ENCODE measurements at places on chromosomes 4 and X.
A peak's percentile ranks its signal among the peaks of the same experiment; 100 is the strongest.

DNA sequence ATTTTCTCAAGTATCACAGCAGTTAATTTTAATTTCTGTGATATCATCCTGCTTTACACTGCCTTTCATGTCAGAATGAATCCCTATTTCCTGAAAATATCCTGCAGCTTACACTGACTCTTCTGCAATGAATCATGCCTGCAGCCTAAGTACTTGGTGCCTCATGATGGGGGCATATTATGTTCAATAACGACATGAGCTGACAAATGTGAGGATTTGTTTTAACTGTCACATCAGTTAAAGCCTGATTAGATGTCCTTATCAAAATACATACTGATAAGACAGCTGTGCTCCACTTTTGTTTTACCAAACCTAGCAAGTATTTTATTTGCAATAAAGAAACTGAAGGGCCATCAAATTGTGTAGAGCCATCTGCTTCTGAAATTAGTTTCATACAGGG lies 359.9 kb upstream of the AGA start:
- no peak for DNase-seq

DNA sequence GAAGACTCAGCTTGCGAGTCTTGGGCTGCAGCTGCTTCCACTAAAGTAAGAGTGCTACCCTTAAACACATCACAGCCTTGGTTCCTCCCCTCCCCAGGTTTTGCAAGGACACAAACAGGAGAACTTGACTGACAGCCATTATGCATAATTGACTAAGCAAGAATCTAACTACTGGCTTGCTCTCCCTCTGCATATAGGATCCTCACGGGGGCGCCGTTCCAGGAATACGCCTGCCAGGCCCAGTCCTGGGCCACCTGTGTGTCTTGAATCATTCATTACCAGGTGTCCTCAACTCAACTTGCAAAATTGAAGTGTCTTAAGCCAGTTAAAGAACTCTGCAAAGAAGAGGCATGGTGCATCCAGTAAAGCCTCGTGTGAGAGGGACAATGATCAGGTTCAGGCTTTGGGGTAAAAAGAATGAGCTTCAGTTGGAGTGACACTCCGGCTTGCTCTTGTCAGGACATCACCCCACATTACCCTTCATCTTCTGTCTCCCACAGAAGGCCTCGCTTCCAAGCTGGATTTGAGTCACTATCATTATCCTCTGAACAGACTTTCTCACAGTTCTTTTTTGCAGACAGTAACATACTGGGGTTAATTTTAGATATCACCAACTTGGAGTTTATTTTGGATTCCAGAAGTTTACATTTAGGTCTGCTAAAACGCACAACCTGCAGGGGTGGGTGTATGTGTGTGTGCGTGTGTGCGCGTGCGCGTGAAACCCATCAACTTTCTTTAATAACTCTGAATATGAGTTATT lies 273.5 kb upstream of the HS3ST1 start:
- DNase-seq: no peak

DNA sequence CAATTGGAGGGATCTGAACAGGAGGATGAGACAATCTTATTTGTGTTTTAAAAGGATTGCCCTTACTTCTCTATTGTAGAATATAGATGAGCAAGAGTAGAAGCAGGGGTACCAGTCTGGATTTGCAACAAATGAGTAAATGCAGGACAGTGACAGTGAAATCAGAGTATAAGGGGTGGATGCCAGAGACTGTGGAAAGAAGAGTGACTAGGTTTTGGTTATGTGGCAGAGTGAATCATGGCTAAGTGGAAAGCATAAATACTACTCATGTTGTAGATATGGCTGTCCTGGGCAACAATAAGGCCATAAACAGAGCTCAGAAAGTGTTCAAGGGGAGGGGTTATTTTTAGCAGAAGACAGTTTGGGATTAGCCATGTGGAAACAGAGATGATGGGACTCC lies 6.0 kb upstream of the VSIG4 start:
- no peak for DNase-seq

DNA sequence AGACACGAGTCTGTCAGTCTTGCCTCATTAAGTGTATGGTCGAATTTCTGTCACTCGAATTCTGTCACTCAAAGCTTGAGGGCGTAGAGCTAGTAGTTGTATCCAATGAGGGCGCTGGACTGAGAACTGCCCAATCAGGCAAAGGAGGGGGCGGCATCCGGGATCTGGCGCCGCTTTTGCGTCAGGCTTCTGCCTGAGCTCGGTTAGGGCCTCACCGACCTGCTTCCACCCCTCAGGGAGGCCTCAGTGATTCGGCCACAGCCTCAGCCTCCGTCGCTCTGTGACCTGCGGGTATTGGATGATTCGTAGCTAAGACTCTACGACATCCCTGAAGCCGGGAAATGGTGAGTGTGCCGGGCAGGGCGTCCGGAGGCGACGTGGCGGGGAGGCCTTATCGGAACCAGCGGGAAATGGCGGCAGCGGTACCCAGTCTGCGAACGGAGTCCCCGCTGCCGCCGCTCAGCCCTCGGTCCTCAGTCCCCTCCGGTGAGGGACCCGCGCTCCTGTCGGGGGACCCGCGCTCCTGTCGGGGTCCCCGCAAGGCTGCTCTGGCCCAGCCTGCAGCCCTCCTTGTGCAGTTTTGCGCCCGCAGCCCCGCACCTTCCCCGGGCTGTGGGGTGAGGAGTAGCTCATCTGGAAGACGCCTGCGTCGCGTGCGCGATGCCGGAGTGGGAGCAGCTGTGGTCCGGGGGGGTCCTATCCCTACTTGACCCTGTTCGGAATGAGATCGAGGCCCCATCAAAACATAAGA lies 88.3 kb downstream of the ZNF718 start:
- no peak for DNase-seq

DNA sequence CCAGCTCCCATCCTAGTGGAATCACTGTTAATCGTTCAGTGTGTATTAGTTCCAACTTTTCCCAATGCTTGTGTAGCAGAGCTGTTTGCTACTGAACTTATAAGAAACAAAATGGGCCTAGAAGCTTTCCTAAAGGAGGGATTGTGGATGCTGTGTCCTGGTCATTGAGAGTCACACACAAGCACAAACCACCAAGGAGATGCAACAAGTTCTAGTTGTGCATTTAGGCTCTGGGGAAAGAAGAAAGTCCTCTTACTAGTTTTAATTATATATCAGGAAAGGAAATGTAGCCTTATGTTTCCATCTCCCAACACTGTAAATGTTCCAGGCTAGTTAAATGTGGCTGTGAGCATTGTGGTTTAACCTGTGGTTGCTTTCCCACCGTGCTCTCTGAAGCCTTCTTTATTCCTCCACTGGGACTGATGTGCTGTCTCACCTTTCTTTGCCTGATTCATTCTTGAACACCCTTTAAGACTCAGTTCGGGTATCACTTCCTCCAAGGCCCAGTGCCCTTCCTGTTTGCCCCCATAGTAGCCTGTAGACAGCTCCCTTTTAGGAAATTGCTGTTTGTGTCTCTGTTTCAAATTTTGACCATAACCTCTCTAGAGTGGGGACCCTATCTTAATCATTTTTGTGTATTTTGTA lies 34.3 kb downstream of the ATP10D start:
- no peak for DNase-seq

- no peak for DNase-seq
Measured at GRCh38 chr4:112312610-112313239, 15.6 kb downstream of the ALPK1 start.

DNA sequence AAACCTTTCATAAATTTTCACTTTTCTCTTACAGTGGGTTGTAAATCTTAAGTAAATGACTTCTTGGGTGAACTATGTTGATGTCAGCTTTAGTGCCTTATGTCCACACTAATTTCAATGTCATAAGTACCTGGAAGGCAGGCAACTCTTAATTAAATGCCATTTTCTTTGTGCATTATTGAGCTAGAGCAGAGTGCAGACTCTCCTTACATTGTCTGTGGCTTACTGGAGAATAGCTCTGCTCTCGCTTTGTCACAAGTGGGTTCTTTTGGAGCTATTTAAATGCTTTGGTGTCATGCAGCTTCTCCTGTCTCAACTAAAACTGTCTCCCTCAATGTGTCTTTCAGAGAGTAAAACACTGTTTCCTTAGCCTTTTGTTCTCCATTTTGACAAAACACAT lies 411.6 kb downstream of the STIM2 start:
- DNase-seq: no peak

GRCh38 chrX:71222929-71223328 lies at the start of gene GJB1:
Gene GJB1, plus strand, starts transcription at chrX:71223224. Its CDS starts 484 bp downstream, at chrX:71223708.
- DNase-seq: no peak

DNA sequence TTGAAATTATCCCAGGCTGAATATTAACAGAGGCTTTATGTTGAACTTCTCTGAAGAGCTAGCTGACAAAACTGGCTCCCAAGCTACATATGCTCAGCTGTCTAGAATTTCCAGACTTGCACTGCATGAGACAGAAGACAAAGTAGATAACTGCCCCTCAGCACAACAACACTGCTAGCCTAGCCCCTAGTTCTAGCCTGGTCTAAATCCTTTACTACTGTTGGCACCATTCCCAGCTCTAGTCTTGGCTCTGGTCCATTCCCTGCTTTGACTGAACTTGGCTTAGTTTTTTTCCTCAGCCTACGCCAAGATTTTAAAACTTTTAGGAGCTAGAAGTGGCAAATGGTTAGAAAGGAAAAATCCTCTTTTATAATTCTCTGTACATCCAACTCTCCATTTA lies 7.6 kb upstream of the OPHN1 start:
- DNase-seq: no peak

DNA sequence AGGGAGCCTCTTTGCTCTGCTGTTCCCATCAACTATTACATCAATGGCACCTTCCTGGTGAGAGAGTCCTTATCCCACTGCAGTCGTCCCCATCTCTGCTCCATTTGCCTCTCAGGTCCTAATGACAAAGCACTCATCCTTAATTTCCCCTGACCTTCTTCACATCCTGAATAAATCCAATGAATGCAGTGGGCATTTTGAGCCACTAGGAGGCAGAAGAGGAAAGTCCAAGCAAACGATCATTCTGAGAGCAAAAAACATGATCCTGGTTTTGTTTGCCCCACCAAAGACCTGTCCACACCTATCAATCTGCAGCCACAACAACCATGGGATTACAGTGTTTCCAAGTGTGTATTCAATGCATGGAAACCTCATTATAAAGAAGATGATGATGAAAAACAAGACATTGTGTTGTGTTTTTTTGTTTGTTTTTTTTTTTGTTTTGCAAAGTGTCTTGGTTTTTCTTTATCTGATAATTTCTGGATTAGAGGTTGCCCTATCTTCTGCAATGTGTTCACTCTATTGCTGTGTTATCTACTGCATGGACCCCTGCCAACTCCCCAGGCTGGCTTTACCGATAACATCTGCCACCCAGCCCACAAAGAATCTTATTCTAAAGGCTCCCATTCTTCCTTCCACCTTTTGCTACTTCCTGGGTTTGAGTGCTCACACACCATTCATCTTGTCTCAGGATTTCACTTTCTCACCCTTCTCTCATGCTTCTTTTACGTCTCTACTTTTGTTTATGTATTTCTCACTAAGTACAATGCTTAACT lies 207.2 kb downstream of the NLGN4X start:
- peak; percentile 61 for DNase-seq

GRCh38 chr4:26952891-26953290 lies 92.2 kb downstream of the STIM2 start:
- DNase-seq: no peak

DNA sequence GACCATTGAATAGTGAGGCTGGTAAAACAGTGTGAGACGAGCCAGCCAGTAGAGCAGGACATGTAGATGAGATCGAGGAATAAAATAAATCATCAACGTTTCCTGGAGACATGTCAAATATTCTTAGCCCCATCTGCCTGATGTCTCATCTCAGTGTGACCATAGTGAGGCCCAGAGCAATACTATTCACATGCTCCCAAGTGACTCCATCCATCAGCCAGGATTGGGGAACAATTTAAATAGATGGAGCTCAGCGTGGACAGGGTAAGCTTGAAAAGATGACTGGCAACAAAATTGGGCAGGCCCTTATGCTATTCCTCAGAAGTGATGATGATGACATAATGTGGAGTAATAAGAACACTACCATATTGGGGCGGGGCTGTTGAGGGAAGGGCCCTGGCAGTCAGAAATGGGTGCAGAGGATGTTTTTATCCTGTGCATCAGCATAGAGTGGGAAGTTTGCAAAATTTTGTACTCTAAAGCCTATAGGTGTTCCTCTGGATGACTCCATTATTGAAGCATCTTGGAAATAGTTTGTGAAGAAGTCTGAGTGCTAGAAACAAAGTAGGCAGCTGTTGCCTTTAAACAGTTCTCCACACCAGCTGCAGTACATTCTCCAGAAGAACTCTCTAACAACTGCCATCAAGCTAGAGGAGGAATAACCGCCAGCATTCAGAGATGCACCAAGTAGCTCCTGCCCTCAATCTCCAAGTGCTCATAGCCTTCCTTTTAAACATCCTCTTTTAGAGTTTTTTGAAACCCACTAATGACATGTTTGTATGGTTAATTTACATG lies 333.0 kb downstream of the DCHS2 start:
- no peak for DNase-seq

DNA sequence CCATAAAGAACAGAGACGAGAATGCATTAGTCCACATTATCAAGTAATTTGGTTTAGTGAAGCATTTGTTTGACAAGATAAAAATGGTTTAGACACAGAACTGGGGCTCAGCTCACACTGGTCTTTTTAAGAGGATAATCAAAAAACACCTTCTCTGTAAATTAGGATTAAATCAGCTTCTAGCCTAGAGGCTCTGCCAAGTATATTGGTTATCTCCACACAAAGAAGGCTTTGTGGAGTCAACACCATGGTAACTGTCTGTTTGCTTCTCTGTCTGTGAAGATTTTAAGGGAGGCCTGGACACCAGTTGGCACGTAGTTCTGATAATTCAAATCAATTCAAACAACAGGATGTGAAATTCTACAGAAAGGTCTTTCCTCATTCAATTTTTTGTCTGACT lies 687.0 kb downstream of the DMD start:
- DNase-seq: peak; percentile 31

DNA sequence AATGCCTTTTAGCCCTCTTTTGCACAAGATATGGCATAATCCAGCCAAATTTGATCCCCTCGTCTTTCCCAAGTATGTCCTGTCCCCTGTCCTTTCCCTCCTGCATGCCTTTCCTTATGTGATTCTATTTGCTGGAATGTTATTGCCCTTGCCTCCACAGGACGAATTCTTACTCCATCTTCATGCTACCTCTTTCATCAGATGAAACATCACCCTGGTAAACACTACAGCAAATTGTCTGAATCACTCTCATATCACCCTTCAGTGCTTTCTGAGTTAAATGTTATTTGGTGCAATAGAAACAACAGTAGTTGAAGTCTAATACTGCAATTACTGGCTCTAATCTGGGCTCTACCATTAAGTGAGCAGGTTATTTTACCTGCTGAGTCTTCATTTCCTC lies 52.2 kb upstream of the FAT1 start:
- DNase-seq: no peak

Data from NCI-H1092 (cell line).